ENCODE measurements at places on chromosomes 3 and 15.

- no peak for DNase-seq
Observed at GRCh38 chr3:8147711-8148110, 353.9 kb upstream of the LMCD1 start.

DNA sequence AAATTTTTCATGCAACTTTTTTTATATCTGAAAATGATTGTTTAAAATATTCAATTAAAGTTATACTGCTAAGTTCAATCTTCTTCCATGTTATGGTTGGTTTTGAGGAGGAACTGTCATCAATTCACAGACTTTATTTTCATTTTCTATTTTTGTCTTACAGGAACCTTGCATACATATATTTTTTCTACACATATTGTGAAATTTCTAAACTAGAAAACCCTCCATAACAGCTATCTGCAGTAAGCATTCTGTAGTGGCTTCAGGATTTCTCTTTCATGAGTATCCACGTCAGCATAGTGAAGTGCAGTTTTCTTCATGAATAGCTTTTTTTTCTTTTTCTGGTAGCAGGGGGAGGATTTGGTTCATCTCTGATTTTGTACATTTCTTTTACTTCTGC is 48.2 kb downstream of the ATR start:
- DNase-seq, result no peak

GRCh38 chr3:43489930-43490329 is 131.9 kb downstream of the ANO10 start:
- DNase-seq, result no peak

DNA sequence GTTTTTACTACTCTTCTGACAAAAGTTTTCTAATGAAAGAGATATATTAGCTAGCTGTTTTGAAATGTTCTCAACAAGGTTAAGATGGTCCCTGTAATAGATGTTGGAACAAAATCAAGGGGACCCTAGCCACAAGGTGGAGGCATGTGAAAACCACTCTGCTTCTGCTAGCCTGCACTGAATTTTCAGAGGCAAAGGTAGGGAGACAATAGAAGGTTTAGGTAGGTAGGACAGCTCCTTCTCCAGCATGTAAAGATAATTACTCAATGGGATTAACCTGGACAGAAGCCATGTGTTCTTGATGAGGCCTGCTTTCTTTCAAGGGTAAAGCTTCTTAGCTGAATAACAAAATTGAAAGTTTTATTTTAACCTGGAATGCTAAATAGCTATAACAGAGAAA is 333.5 kb downstream of the LSAMP start:
- no peak for DNase-seq

- no peak for DNase-seq
Observed at GRCh38 chr15:68789091-68789490, 31.6 kb downstream of the ANP32A start.

GRCh38 chr3:150341891-150342290 is 66.2 kb upstream of the TSC22D2 start:
- DNase-seq, result no peak

- DNase-seq, result no peak
Observed at GRCh38 chr3:192817506-192817905, 90.2 kb upstream of the FGF12 start.

DNA sequence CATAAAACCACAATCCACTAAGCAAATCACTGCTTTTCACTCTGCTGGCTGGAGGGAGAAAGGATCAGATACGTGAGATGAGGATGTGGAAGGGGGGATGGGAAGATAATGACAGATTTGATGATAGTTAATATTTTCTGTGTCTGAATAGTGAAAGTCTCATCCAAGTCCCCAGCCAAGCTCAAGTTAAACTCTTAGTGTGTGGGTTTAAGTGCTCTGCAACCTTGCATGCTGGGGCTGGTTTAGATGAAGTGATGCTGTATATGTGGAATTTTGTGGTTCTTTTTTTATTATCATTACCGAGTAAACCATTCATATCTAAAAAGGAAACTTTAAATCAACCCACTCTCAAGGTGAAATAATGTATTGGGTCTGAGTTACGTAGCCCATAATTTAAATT is 111.0 kb downstream of the TPRG1 start:
- no peak for DNase-seq

DNA sequence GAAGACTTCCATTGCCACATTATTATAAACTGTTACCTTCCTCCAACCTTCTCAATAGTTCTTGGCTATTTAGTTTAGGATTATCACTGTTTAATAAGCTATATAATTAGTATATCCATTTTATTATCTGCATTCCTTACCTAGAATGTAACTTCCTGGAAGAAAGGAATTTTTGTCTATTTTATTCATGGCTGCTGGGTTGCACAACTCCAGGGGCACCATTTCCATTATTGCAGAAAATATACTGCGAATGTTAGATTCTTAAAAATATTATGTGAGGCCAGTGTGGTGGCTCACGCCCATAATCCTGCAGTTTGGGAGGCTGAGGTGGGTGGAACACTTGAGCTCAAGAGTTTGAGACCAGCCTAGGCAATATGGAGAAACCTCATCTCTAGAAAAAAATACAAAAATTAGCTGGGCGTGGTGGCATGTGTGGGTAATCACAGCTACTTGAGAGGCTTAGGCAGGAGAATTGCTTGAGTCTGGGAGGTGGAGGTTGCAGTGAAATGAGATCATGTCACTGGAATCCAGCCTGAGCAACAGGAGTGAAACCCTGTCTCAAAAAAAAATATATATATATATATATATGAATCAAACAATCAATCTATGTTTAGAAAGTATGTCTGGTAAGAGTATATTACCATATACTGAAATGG is 19.9 kb downstream of the CLDN1 start:
- no peak for DNase-seq

DNA sequence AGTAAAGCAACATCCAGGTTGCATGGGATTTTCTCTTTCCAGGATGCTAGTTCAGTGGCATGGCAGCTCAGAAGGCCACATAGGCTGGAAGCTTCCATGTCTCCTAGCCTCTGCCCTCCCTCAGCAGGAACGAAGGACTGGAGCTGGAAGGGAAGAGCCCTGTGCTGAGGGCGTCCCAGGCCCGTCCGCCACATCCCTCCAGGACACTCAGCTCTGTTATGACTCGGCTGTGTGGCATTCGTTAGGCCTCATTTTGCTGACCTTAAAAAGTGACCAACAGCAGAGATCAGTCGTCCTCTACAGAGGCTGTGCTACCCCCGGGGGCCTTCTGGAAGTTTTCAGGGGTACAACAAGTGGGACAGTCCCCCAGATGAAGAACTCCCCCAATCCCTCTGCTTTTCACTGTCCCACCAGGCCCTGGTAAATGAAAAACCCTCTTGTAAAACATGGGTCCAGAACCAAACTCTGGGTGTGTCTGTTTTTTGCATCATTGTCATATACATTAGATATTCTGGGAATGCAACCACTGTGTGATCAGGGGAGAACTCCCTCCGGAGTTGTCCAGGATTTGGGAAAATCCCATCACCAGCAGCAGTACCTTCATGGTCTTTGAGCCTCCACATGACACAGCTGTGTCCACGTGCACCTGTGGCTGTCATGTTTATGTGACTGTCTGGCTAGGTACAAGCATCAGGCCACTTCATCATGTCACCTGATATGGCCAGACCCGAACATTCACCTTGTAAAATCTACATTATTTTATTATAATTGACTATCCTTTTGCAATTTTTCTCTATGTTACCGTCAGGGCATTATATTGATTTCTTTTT is 149.9 kb downstream of the OR4M2 start:
- no peak for DNase-seq

DNA sequence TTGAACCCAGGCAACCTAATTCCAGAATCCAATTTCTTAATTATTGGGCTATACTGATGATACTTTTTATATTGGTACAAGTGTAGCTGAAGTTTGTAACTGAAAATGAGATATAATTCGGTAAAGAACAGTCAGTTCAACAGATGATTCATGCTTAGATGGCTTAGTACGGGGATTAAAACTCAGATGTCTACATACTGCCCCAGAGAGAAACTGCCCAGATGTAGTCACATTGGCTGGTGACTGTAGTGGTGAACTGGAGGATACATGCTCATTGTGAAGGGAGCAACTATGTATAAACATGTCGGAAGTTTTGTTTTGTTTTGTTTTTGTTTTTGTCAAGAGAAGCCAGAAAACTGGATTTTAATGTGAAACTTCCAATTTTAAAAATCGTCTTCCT is 179.6 kb downstream of the ADAMTSL3 start:
- no peak for DNase-seq

DNA sequence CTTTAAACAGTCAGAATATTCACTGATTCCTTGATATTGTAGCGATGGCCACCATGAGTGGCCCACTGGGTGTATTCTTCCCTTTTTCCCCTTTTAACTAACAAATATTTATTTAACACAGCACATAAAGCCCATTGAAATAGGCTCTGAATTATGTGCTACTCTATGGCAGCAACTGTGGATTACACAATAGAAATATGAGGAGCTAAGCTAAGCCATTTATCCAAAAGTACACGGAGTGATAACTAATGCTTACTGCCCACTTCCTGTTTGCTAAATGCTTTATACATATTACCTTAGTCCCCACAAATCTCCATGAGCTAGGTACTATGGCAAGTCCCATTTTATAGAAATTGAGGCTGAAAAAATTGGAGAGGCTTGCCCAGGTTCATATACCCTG is 17.9 kb downstream of the ILDR1 start:
- no peak for DNase-seq

DNA sequence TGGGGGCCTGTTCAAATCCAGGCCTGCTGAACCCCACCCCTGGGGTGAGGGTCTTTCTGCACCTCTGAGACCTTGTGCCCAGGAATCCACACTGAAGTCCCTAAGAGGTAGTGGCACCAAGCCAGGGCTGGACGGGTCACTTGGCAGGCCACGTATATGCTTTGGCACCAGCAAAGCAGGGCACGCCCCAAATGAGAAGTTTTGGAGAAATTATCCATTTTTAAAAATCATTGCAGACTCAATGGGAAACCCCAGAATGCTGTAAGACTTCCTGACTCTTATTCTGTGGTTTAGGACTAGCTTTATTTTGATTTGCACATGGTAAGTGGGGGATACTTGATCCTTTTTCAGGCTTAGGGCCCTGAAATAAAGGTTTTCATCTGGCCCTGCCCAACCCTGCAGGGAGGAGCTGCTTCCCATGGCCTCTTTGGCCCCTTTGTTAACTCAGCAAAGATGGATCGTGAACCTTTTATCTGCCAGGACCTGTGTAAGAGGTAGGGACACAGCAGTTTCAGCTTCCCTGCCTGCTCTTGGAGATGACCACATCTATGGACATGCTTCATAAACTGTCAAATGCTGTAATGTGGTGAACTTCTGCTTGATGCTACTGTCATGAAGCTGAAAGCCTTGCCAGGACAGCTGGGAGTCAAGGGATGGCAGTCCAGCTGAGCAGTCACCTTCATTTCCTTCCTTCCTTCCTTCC is 88.0 kb downstream of the HMG20A start:
- no peak for DNase-seq

- DNase-seq, result no peak
Observed at GRCh38 chr3:68345781-68346180, 586.6 kb downstream of the TAFA4 start.

DNA sequence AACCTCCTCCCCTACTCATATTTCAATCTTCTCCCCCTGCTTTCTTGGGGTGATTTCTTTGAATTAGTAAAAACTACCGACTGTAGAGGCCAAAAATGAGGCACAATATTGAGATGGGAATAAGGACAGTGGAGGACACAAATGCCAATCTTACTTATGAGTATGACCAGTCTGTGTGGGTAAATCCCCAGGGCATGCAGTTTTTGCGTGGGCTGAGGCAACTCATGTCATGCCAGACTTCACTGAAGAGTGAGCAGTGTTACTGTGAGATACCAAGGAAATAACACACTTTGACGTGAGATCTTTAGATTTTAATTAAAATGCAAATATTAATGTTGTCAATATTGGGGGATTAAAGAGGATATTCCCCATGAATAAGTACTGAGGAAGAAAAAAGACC is 254.3 kb upstream of the ICE2 start:
- DNase-seq, result no peak

DNA sequence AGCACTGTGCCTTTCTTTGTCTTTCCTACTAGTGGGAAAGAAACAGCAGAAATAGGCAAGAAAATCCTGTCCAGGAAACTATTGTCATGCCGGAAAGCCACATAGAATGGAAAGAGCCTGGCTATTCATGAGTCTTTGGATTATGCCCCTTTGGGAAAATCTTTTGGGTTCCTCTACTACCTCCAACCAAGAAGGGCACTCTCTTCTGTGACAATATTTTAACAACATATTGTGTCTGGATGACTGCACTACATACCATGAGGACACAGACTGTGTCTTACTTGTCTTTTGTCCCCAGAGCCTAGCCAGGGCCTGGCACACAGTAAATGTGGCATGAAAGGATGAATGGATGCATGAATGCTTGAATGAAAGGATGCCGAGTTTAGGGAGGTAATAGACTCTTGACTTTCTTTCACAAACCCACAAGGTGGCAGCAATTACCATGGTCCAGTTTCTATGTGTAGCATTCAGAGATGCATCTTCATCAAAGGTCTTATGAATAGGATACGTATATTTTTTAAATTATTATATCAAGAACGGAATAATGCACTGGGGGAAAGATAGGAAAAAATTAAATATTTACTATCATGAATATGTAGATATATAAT is 30.3 kb downstream of the ARL14 start:
- no peak for DNase-seq

- DNase-seq, result no peak
Observed at GRCh38 chr3:185176750-185177359, 24.0 kb upstream of the C3orf70 start.

DNA sequence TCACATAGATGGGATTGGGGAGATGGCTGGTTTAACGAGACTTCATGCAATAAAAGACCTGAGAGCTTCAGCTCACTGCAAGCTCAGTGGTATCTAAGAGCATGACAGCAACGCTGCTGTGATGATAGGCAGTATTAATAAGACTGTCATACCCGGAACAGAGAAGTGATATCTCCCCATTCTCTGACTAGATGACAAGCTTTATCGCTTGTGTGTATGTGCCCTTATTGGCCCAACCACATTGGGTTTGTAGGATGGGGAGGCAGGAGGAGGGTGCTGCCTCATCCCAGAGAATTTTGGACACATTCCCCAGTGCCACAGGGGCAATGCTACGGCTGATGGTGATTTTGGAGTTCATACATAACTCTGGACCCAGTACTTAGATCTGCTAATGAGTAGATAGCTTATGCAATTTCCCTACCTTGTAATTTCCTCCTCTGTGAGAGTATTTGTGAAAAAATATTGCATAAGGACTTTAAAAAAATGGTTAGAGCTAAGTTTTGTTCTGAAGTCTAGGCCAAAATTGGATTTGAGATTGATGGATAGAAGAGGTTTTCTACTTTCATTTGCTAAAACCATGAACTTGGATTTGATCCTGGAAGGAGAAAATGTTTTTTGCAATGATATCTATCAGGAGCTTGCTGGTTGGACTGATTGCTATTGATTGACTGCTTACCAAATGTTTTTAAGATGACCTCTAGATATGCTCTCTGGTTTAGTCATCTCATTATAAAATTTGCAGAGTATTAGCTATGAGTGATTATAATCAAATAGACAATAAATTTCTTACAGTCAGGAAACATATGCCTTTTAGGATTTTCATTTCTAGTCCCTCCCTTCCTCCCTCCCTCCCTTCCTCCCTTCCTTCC is 14.0 kb upstream of the TMEM212 start:
- DNase-seq, result no peak

DNA sequence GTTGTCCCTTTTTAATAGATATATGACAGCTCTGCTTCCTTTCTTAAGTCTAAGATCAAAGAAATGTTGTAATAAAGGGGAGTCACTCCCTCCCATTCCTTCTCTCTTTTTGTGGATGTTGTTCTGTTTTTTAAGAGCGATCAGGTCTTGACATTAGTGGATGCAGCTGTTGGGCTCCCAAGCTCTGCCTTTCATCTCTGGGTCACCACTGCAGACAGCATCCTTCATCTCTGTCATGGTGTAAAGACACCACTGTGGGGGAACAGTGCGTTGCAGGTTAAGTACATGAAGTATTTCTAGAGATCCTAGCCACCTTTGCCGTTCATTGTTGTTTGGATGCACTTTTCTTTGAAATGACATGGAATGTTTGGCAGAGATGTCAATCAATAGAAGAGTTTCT is 17.7 kb downstream of the FNDC3B start:
- no peak for DNase-seq

Measured in BJ (cell line).